Renal pelvis (tissue), 12 donors: ENCODE measurements at places on chromosomes 11 and 22. TPM values are rescaled to one million over a fixed set of nuclear protein-coding genes. Genes with fewer than 3 reads are reported as not detected.

GRCh38 chr11:115552151-115552772 lies 48.0 kb upstream of the CADM1 start:
- no peak for DNase-seq

Gene ARHGEF17
- 121 TPM for polyA plus RNA-seq

GRCh38 chr11:76074148-76075095 lies 131.9 kb downstream of the WNT11 start:
- DNase-seq: no peak

Gene C11orf97
- 0.16 TPM for polyA plus RNA-seq

- DNase-seq: no peak
Measured at GRCh38 chr22:32255726-32256125, 579 bp upstream of the SLC5A4 start.

GRCh38 chr11:70000228-70000627 lies 77.9 kb upstream of the ANO1 start:
- no peak for DNase-seq

DNA sequence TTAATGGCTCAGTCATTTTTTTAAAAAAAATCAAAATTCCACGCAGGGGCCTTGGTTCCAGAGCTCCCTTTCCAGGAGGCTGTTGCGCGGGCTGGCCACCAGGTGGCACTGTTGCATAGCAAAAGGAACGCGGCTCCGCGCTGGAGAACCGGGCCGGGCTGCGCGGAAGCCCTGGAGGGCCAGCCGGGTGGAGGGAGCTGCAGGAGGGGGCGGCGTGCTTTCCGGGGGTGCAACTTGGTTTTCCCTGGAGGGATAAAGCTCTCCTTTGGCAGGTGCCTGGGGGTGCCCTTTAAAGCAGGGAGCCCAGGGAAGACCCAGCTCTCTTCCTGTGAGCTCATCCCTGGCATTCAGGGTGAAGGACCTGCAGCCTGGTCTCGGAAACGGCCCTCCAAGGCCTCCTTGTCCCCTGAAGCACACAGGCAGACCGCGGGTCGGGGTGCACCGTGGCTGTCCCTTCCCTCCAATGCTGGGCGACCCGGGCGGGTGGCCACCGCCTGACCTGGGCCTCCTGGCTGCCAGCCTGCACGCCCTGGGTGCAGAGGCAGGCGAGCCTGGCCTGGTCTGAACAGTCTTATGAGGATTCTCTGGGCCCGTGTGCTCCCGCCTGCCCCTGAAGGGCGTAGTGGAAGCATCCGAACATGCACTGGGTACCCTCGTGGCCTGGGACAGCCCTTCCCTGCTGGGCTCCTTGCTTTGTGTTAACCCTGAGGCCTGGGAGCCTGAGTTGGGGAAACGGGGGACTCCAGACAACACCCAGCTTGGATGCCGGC lies 23.4 kb downstream of the KRTAP5-5 start:
- no peak for DNase-seq

Gene PLAAT2
- not detected for polyA plus RNA-seq

Gene TMEM191B
- 1.3 TPM for polyA plus RNA-seq

- DNase-seq: no peak
Measured at GRCh38 chr11:11426226-11426952, 73.3 kb upstream of the CSNK2A3 start.

DNA sequence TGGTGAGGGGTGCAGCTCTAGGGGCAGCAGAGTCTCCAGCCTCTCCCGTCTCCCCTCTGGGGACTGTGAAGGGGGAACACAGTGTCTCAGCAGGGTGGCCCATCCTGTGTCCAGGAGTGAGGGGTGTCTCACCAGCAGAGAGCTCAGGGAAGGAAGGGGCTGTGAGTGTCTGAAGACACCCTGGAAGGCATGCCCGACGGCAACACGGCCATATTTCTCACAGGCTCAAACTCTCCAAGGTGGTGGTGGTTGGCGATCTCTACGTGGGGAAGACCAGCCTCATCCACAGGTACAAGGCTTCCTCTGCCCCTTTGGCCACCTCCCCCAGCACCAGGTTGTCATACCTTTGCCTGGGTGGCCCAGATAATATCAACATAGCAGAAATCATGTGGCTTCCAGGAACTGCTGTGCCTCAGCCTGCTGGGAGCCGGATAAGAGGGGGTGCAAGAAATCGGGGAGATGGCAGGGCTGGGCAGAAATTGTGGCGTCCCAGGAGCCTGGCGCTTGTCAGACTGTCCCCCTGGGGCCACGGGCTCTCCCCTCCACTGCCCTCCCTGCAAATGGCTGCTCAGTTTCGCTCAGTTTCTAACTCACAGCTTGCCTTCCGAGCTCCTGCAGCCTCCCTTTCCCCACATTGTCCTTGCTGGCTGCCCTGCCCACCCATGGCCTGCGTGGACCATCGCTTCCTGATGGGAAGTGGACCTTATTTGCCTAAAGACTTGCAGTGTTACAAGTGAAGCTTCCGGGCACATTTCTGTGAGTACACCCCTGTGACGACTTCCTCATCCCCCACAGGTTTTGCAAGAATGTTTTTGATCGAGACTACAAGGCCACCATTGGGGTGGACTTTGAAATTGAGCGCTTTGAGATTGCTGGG lies 7.2 kb downstream of the RAB36 start:
- DNase-seq: no peak

Gene VPREB3
- 0.89 TPM for polyA plus RNA-seq

DNA sequence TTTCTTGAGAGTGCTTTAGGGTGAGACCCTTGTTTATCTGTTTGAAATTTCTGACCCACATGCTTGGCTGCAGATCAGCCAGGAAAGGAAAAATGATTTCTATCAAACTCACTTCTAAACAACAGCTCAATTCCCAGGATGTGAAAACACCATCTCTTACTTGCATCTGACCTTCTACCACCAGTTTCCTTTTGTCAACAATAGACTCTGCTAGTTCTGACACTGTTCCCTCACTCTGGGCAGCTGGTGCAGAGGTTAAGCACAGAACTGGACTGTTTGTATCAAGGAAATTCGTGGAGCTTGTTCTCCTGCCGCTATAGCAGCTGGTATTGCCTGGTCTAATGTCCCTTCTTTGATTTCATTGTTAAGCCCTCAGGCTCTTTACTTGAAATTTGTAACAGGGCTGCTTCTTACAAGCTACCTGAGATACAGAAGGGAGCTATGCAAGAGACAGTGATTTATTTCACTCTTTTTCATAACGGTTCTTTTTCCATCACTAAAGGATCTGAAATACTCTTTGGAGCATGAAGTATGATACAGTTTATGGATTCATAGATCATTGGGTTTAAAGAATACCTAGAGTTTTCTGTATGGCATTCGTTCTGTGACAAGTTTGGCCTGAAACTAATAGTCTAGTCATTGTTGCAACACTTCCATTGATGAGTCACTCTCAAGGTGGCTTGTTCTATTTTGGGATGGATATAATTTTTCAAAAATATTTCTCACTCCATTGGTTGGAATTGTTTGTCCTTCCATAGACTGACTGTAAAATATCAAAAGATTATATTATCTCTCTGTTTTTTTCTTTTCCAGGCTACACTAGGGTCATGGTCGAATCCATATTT lies 178.2 kb upstream of the ZC3H12C start:
- DNase-seq: no peak

GRCh38 chr11:65931773-65932557 lies 12.7 kb downstream of the DRAP1 start:
- no peak for DNase-seq
